ENCODE measurements at places on chromosomes 13 and 19. TPM values are rescaled to one million over a fixed set of nuclear protein-coding genes. Genes with fewer than 3 reads are reported as not detected.

Gene EHD2
- total RNA-seq: 63.9 TPM

- no peak for DNase-seq
These were observed 20.3 kb downstream of the C19orf81 start for GRCh38 chr19:50669302-50670101.

- DNase-seq: no peak
These were observed 983 bp downstream of the ZNF415 start for GRCh38 chr19:53131727-53132126.

Gene ICAM5
- total RNA-seq: 0.10 TPM

DNA sequence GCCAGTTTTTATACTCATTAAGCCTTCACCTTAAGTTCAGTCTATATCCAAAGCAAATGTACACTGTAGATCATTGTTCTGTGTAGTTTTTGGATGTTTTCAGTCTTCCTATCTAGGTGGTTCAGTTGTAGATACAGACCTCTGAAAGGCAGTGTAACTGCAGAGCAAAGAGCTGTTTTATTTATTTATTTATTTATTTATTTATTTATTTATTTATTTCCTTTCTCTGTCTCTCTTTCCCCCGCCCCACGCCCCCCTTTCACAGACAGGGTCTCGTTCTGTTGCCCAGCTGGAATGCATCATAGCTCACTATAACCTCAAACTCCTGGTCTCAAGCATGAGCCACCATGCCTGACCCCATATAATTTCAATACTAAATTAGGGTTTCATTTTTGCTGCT lies 281.8 kb upstream of the KLHL1 start:
- DNase-seq: no peak

DNA sequence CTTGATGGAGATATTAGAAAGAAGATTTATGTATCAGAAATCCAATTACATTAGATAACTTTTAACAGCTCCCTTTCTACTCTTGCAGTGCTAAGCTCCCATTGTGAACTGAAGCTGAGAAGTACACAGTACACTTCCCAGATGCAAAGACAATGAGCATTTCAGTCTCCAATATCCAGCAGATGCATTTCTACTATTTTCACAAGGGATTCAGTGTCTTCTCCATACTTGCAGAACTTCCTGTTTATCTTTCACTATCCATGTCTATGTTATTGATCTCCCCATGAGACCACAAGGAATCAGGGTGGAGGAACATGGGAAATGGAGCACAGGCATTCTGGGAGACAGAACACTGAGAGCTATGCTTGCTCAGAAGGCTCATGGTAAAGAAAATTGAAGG lies 207.5 kb downstream of the ENOX1 start:
- no peak for DNase-seq

- DNase-seq: peak; percentile 11
These were observed 47.5 kb downstream of the SPATA13 start for GRCh38 chr13:24207841-24208667.

DNA sequence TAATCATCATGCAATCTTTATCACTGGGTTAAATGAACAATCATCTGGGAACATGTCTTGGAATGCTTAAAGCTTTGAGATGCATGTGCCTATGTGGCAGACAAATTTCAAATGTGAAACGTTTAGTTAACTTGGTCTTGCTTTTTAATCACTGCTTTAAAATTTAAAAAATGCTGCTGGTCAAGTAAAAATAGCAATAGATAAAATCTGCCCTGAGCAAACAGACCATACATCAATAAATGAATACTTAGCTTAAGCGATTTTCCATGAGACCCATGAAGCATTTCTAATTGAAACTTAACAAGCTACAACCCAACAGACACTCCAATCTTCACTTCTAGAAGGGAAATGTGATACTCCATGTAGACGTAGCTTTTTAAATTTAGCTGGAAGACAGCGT lies 1.9 kb upstream of the KL start:
- DNase-seq: no peak

- DNase-seq: no peak
These were observed 99.2 kb upstream of the KLF5 start for GRCh38 chr13:72959643-72960042.

- DNase-seq: no peak
These were observed 464.1 kb downstream of the KLF5 start for GRCh38 chr13:73522937-73523336.

Gene PPP1R37
- 15.7 TPM for total RNA-seq

GRCh38 chr13:20588529-20589110 lies 21.7 kb downstream of the IFT88 start:
- no peak for DNase-seq

GRCh38 chr13:99559560-99559959 lies 58.3 kb downstream of the TM9SF2 start:
- no peak for DNase-seq

Gene ZNF560
- total RNA-seq: 0.49 TPM

DNA sequence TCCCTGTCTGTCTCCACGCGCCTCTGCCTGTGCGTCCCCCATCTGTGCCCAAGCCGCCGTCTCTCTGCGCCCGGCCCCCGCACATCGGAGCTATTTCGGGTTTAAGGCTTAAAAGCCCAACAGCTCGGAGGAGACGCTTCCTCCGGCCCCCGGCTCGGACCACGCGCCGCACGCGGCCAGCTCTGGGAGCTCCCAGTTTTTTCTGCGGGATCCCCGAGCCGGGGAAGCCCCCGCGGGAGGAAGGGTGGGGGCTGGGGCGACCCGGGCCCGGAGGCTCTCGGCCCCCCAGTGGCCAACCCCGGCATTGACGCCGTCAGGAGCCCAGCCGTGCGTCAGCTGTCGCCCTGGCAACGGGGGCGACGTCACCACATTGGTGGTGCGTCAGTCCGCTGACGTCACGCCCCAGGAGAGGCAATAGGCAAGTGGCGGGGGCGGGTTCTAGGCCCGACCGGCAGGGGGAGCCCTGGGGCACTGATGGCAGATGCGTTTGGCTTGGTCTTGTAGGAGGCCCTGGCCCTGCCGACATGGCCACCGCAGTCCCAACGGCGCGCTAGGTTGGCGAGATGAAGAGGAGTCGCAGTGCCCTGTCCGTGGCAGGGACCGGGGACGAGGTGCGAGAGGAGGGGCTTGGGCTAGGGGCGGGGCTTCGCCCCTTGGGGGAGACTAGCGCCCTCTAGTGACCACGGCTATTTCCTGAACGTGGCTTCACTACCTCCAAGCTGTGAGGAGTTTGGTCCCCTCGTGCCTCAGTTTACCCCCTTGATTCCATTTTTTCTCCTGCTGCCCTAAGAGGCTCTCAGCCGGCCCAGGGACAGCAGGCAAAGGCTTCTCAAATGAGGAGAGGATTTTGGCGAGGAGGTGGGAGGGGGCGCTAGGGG lies 3.7 kb upstream of the PDE4A start:
- DNase-seq: peak; percentile 86

DNA sequence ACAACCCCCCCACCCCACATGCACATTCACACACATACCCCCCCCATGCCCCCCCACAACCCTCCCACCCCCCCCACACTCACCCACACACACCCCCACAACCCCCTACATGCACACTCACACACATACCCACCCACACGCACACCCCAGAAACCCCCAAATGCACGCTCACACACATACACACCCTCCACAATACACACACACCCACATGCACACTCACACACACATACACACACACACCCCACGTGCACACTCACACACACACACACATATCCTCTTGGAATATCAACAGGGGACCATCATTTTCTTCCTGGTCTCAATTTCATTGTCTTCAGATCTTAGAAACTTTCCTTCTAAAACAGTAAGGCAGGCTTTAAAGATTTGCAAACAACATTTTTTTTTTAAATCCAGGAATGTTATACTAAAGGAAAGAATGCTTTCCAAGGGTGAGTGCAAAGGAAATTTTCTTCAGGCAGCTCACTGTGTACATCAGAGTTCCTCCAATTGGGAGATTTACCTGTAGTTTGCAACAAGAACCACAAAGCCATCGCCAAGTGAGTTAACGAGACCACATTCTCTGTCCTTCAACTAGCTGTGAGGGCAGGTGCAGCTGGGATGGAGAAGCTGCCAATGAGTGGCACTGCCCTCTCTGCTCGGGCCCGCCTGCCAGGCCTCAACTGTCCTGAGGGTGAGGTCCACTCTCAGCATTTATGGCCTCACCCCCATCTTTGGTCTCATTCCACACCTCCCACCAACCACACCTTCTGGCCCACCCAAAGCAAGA lies 53.0 kb downstream of the MRPL57 start:
- no peak for DNase-seq

- no peak for DNase-seq
These were observed 61.1 kb downstream of the SACS start for GRCh38 chr13:23372264-23372906.

Gene ZNF180
- 10.0 TPM for total RNA-seq

DNA sequence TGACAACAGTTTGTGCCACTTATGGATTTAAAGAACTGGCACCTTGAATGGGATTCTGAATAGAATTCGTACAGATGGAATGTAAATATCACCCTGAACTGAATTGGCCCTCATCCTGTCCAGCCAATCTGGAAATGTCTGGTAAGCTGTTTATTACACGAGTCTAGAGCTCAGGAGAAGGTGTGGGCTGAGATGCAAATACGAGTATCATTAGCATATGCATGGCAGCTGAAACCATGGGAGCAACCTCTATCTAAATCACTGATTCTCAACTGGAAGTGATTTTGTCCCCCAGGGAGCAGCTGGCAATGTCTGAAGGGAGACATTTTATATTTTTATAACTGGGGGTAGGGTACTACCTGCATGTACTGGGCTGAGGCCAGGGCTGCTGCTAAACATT lies 15.6 kb upstream of the VWA8 start:
- no peak for DNase-seq

DNA sequence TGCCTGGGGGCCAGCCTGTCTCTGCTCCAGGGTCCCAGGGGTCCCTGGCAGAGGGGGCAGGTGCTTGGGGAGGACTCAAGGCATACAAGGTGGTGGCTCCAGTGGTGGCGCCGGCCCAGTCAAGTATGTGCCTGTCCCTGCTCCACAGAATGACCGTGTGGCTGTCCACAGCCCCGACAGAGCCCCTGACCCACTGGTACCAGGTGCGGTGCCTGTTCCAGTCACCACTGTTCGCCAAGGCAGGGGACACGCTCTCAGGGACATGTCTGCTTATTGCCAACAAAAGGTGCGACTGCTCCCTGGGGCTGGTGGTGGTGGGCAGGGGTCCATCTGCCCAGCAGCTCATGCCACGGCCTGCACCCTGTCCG lies 8.2 kb downstream of the YIPF2 start:
- DNase-seq: no peak

- no peak for DNase-seq
These were observed 151.3 kb downstream of the MYO16 start for GRCh38 chr13:108780706-108781105.

DNA sequence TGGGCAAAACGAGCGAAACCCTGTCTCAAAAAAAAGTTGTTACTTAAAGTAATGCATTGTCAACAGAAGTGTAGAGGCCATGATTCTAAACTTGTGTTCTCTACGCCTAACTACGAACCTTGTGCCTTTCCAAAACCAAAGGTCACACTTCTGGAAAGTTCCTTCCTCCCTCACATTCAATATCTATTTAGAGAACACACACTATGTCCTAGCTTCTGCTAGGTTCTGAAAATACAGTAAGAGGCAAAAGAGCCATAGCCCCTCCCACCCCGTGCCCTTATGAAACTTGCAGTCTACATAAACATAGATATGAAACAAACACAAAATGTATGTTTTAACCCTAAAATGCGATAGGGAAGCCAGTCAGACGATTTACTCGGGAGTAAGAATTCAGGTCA lies 36.4 kb downstream of the RNF6 start:
- no peak for DNase-seq

Gene PRR36
- total RNA-seq: 0.10 TPM

- no peak for DNase-seq
These were observed 3.5 kb downstream of the AKT2 start for GRCh38 chr19:40281381-40282208.

DNA sequence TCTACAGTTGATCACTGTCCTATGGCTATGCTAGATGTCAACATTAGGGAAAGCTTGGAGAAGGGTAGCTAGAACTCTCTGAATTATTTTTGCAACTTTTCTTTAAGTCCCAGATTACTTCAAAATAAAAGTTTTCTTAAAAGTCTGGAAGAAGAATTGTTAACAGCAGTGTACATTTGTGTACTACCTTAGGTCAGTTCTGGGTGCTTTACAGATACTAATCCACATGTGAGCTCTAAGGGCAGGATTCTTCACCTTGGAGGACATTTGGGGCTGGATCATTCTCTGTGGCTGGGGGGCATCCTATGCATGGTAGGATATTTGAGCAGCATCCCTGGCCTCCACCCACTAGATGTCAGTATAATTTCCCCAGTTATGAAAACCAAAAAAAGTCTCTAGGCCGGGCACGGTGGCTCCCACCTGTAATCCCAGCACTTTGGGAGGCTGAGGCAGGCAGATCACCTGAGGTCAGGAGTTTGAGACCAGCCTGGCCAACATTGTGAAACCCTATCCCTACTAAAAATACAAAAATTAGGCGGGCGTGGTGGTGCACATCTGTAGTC lies 2.8 kb downstream of the BRME1 start:
- no peak for DNase-seq

DNA sequence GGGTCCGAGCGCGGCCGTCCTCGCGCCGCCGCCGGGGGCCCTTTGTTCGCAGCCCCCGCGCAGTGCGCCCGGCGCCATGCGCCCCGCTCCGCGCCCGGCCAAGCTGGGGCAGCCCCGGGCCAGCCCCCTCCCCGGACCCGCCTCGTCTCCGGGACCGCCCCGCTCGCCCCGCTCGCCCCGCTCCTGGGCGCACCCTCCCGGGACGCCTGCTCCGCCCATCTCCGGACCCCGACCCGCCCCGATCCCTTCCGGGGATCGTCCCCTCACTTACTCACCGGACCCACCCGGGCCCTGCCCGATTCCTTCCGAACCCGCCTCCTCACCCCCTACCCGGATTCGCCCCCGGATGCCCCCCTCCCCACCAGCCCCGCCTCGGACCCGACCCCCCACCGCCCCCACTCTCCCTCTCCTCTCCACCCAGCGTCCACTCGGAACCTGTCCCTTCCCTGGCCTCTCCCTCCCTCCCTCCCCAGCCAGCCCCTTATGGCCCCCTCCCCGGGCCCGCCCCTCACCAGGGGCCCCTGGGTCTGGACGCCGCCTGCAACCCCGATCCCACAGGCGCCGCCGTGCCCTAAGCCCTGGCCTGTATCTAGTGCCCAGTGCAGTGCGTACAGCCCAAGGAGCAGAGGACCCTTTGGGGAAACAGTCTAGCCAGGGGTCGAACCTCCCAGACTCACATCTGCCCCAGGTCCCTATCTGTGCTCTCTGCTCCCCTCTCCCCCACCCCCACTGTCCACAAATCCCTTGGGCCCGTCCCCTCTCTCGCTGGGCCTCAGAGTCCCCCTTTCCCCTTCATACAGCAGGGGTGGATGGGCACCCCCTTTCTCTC lies at the start of gene CPAMD8:
TSS of gene CPAMD8 (minus strand) at position 105 of the 829 bp plus-strand sequence. CDS start 168 bp downstream, outside the sequence.
- DNase-seq: no peak

GRCh38 chr19:51121257-51121656 lies 3.4 kb upstream of the SIGLEC9 start:
- no peak for DNase-seq

- DNase-seq: no peak
These were observed 587 bp downstream of the TMEM238 start for GRCh38 chr19:55383279-55384130.

DNA sequence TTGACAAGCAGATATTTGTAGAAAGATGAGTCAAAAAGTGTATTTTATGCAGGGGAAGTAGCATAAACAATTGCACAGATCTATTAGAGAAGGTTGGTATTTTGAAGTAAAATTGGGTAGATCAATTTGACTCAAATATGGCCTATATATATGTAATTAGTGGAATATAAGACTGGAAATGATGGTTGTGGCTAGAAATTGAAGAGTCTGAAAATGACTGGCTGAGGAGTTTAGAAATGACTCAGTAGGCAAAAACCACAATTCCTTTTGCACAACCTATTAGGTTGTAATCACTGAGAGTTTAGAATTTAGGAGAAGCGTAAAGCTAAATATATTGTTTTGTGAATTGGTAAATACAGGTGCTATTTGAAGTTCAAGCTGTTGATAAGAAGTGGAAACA lies 622.6 kb upstream of the PCDH20 start:
- DNase-seq: no peak

Measured in skin of body (tissue), 3 donors.